ENCODE measurements at places on chromosomes 7 and 10.

DNA sequence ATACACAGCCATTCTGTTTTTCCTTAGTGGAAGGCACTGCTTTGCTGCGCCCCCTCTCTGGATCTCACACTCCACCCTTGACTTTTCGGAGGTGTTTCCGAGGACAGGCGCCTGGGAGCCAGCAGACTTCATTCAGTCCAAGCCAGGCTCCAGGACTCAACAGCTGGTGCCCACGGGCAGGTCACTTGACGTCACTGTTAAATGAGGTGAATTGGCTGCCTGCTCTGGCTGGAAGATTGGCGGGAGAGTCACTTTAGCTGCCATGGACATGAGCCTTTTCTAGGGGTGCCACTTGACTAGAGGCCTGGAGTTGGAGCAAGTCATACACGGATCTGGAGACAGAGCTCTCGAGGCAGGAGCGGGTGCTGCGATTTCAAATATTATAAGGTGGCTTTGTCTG lies 3.2 kb downstream of the HTRA1 start:
- no peak for DNase-seq

- DNase-seq, result no peak
Observed at GRCh38 chr10:3741688-3742461, 43.1 kb downstream of the KLF6 start.

GRCh38 chr10:6543431-6544005 lies 36.6 kb downstream of the PRKCQ start:
- DNase-seq, result peak; percentile 50

GRCh38 chr7:148222721-148223120 lies 367.8 kb upstream of the C7orf33 start:
- DNase-seq, result no peak

GRCh38 chr10:129787557-129787956 lies 176.5 kb downstream of the EBF3 start:
- DNase-seq, result no peak
